AG08396 (cell line): ENCODE measurements at places on chromosomes 3 and 15.

DNA sequence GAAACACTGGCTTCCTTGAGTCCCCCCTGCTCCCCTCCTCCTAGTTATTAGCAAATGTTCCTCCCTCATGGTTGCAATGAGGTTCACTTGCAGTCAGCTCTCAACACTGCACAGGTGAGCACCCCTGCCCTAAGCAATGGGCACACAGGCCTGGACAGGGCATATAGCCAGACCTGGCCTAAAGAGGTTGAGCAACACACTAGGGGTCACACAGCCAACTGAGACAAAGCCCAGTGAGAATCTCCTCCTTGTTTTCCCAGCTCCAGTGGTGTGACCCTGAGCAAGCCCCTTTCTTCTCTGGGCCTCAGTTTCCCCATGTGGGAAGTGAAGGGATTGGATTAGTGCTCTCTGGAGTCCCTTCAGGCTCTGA is 49.9 kb downstream of the ATP2B2 start:
- DNase-seq = no peak

- DNase-seq = peak; percentile 64
Observed at GRCh38 chr3:197501879-197502620, 53.7 kb downstream of the BDH1 start.

DNA sequence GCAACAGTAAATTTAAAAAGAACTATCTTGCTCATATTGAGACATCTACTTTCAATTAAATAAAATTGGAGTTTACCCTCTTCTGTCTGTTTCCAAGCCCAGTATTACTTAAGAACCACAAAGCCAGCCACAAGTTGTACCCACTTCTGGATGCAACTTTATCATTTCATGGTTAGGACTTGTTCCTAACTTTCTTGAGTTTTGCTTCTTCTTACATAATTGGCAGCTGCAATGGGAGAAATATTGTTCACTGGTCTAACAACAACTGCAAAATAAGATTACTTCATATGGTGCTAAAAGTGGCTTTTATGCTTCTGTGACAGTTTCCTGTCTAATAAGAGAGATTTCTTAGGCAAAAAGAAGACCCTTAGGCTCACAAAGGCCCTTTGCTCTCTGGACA is 240.6 kb downstream of the OTOL1 start:
- no peak for DNase-seq

GRCh38 chr3:60079076-60079475 is 1029.3 kb upstream of the CFAP20DC start:
- DNase-seq = no peak

GRCh38 chr3:171851660-171852058 is 8.5 kb downstream of the TMEM212 start:
- no peak for DNase-seq

- no peak for DNase-seq
Observed at GRCh38 chr3:178634975-178635374, 98.7 kb downstream of the KCNMB2 start.

DNA sequence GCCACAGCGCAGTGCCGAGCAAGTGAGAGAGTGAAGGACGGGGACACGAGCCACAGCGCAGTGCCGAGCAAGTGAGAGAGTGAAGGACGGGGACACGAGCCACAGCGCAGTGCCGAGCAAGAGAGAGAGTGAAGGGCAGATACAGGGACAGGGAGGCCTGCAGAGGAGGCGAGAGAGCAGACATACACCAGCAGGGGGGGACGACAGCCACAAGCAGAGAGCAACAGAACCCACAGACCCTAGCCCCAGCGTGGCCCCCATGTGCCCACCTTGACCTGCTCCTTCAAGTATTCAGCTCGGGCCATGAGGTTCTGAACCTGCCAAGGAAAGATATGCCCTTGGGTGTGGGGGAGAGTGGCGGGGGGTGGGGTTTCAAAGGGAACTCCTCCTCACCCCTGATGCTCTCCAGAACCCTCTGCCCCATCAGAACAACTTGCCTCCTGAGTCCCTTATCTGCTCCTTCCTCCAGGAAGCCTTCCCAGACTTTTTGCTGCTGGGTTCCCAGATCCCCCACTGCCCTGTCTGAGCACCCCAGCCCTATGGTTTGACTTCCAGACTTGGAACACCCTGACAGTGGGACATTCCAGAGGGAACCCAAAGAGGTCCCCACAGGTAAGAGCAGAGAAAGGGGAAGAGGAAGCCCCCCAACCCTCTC is 5.3 kb downstream of the ULK3 start:
- DNase-seq = no peak

DNA sequence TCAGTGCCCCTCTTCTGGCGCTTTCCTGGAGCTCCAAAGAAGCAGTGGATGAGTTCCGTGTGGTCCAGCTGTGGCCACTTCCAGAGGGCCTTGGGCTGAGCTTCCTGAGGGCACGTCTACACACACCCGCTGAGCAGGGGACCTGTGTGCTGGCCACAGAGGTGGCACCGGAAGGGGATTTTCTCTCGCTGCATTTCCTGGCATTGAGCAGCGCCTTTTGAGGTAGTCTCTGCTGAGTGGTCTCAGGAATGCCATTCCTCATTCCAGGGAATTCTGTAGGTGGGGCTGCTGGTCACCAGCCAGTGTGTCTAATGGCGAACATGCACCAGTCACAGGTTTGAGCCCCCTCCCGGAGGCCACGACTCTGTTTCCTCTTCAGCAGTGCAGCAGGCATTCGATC is 48.1 kb downstream of the AMOTL2 start:
- no peak for DNase-seq

DNA sequence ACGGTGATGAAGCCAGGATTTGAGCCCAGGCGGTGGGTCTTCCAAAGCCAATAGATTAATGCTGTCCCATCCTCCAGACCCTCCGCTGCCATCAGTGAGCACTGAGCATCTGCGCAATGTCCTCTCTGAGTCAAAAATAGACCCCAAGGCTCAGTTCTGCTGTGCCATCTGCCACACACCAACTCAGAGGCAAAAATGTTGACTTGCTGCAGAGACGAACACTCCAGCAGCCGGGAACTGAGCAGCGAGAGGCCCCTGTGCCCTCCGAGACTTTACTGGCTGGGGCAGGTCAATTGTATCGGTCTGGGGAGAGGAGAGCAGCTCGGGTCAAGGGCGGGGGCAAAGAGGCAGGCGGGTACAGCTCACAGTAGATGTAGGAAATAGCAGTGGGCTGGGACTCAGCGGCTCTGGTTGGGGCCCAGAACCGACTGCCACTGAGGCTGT is 41.5 kb upstream of the ATP2B2 start:
- DNase-seq = no peak

GRCh38 chr3:196216089-196216564 is at the start of gene SLC51A:
SLC51A (plus strand) TSS chr3:196216534; CDS start chr3:196216713, 179 bp downstream.
- DNase-seq = no peak

GRCh38 chr3:135084405-135084804 is 289.3 kb downstream of the EPHB1 start:
- DNase-seq = peak; percentile 17

- no peak for DNase-seq
Observed at GRCh38 chr3:30170681-30171438, 435.5 kb upstream of the TGFBR2 start.

- peak; percentile 4 for DNase-seq
Observed at GRCh38 chr3:19348941-19349564, 200.7 kb downstream of the KCNH8 start.

GRCh38 chr15:27062951-27063350 is 92.0 kb downstream of the GABRG3 start:
- DNase-seq = no peak

DNA sequence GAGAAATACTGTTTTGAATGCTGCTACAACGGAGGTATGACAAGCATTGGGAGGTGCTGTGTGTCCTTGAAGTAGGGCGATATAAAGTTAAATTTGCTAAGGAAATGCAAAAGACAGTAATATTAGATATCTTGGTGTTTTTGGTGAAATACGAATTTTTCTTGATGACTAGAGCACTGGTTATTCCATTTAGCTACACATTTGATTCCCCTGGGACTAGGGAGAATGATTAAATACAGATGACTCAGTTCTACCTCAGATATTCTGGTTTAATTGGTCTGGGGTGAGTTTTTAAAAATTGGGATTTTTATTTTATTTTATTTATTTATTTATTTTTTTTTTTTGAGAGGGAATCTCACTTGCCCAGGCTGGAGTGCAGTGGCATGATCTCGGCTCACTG is 18.7 kb upstream of the GADL1 start:
- no peak for DNase-seq
